ENCODE measurements at places on chromosomes 12 and 14.

DNA sequence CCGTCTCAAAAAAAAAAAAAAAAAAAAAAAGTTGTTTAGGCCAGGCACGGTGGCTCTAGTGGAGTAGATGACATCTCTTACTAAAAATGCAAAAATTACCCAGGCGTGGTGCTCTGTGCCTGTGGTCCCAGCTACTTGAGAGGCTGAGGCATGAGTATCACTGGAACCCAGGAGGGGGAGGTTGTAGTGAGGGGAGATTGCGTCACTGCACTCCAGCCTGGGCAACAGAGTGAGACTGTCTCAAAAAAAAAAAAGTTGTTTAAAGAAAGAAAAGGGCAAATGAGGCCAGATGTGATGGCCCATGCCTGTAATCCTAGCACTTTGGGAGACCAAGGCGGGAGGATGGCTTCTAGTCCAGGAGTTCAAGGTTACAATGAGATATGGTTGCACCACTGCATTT is 36.6 kb upstream of the SPPL3 start:
- DNase-seq, result no peak

- no peak for DNase-seq
Measured at GRCh38 chr12:104514092-104514810, 57.5 kb downstream of the CHST11 start.

- no peak for DNase-seq
Measured at GRCh38 chr14:104271391-104271790, 133.0 kb downstream of the KIF26A start.

DNA sequence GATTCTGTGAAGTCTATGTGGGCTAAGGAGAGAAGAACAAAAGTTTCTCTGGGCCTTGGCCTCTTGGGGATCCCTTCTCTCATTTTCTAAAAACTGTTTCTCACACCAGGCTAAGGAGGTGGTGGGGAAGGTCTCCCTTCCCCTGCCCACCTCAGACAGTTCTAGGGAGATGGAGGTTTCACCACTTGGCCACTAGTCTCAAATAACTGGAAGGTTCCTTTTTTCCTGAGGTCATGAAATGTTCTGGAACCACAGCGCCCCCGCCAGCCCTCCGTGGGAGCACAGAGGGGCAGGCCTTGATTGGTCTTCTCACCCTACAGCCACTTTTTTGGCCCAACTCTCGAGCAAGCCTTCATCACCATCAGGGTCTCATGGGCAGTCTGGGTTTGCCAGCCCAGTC is 12.6 kb downstream of the C12orf43 start:
- no peak for DNase-seq

DNA sequence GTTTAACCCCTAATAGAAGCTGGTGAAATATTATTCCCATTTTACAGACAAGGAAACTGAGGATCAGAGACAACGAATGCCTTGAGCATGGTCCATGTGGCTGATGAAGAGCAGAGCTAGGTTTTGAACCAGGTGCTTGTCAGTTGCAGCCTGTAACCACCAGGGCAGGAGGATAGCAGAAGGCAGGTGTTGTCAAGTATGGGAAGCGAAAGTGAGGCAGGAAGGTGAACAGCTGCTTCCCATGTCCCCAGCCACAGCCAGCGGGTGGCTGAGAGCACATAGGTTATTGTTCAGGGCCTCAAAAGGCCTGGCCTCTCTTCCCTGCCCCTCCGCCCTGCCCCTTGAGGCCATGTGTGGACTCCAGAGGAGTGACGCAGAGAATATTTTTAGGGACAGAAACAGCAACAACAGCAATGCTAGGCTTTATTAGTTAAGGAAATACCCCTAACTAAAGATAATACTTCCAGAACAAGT is 39.6 kb downstream of the IQSEC3 start:
- DNase-seq, result peak; percentile 13

DNA sequence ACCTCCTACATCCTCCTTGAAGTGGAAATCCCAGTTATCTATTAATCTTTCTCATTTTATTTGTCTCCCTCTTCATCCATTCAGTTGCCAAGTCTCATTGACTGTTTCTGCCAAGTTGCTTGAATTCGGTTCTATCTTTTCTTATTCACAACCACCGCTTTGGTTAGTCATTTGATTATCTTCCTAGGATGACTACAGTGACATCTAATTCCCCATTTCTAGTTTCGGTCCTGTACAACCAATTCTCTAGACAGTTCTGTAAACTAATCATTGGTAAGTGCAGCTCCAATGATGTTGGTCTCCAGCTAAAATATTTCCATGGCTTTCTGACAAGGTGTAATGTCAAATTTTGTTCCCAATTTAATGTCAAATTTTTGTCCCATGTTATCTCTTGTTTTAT is 220.1 kb downstream of the ADAMTS20 start:
- no peak for DNase-seq

DNA sequence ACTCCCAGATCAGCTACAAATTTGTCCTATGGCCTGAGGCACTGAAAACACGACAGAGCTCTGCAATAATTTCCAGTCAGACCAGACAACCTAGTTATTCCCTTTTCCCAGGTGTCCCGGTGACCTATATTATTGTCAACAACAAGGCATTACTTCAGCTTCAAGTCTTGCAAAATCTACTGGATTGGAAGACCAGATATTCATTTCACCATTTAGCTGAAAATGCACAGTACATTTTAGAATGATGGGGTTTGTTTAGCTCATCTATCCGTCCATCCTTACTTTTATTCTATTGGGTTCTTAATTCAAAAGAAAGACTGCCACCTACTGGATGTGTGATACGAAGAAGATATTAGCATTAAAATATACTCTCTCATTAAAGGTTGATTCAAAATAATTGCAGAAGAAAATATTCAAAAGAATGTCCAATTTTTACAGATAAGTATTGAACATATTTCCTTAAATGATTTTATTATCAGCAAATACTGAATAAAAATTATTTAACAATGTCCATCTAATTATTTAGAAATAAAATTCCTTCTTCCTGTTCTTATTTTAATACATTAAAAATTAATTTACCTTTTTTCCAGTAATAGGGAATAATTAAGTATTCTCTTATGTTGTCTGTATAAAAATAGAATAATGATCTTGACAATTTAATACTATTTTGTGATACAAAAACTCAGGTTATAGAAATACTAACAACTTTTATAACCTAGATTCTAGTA is 244.9 kb upstream of the LRIG3 start:
- DNase-seq, result no peak

DNA sequence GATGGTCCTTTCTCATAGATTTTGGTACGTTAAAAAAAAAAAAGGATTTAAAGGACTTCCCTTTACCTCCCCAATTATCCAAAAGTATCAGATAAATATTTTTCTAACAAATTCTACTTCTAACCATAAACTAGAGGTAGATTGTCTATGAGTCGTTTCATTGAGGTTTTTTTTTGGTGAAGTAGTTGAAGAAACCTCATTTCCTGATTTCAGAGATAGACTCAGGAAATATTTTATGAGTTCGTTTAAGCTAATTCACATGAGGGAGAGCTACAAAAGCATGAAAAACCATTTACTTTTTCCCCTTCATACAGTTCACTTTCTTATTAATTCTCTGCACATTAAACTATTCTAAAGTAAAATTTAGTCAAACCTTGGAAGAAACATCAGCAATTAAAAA is 112.5 kb downstream of the RALGAPA1 start:
- no peak for DNase-seq

DNA sequence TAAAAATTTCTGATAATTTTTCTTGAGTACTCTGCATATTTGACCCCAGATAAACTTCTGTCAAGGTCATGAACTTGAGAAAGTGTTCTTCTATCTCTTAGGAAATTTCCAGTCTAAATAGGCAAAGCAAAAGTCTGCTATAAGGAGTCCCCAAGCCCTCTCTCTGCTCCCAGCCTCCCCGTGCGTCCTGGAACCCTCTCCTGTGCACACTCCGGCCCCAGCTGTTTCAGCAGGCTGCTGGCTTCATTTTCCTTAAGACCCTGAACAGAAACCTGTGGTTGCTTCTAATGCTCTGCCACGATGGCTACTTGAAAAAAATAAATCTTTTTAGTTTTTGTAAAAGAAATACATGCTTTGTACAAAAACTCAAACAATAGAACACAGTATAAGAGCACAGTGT is 14.7 kb downstream of the KRT2 start:
- no peak for DNase-seq

DNA sequence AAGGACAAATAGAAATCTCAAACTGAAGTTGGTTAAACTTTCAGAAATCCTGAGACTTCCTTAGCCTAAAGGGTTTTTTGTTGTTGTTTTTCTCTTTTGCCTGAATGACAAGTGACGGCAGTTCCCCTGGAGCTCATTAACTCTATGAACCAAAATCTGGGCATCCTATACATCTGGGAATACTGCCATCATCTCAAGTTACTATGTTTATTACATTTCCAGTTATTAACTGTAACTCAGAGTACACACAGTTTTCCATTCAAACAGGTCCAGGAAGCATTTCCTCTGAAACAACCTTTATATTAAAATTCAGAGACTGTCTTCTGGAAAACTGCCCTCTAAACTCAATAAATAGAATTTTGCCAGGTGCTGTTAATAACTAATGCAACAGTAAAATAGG is 55.6 kb upstream of the CDKL1 start:
- no peak for DNase-seq

- no peak for DNase-seq
Measured at GRCh38 chr12:96224219-96224615, 30.0 kb downstream of the ELK3 start.

DNA sequence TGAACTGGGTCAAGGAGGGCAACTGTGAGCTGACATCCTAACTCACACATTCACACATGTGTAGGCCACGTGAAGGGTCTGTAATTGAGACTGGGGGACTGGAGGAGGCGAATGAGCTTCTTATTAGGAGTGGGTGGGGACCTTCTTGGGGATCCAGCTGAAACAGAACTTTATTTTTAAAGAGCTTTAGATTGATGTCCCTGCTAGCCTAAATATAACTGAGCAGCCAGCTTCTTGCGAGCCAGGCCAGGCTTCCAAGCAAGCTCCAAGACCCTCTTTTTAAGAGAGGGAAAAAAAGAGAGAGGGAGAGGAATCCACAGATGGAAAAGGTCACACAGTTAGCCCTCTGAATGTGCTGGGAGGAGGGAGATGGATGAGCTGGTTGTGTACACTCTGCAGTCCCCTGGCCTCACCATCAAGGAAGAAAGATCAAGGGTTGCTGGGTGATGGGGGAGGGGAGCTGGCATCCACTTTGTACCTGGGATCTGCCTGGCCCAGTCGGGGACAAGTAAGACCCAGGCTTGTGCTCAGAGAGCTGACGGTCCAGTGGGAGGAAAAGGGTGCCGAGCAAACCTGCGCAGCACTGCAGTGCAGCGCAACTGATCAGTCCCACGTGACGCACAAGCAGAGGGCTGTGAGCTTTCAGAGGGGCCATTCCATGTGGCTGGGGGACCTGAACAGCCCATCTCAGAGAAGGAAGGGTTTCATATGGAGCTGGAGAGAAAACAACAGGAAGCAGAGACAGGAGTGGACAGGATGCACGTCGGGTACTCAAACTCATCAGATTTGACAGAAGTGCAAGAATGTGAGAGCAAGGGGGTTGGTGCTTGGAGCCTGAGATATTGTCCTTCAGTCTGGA is 154.5 kb downstream of the ZFP36L1 start:
- DNase-seq, result no peak

DNA sequence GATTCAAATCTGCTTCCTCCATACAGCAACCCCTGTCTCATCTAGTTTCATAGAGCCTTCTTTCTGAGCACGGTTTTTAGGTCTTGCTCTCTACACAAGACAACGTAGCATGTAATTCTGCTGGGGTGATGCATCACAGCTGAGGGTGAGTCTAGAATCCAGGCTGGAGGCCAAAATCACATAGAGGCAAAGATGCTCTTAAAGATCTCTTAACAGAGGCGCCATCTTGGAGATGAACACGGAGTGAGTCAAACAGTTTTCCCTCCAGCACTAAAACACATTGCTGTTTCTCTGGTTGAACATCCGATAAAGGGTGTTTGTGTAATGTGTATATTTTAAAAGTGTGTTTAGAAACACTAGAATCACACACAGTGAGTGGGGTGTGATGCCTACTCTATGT is 78.9 kb downstream of the NOS1 start:
- DNase-seq, result no peak

GRCh38 chr12:105822131-105823105 is 316.3 kb downstream of the NUAK1 start:
- DNase-seq, result no peak

GRCh38 chr12:20777420-20777819 is 33.1 kb upstream of the SLCO1B3 start:
- DNase-seq, result no peak

- no peak for DNase-seq
Measured at GRCh38 chr12:117837737-117838050, 131.1 kb downstream of the KSR2 start.

DNA sequence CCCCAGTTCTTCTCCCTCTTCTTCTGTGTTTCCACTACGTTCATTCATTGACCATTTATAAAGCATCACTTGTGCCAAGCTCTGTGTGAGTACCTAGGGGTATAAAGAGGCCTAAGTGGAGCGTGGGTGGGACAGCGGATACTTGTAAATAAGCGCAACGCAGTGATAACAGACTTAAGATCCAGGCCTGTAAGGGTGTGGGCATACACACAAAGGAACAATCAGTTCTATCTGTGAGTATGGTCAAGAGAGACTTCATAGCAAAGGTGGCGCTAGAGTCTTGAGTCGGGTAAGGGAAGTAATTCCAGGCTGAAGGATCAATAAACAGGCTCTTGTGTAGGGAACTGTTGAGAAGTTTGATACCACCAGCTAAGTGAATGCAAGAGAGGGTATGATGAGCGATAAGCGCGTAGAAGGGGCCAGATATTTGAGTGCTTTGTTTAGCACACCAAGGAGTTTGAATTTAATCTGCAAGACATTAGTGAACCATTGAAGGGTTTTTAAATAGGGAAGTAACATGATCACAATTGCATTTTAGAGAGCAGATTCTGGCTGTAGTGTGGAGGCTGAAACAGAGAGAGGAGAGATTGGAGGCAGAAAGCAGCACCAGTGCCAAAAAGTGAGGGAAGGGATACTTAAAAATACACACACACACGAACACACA is 1.0 kb upstream of the GXYLT1 start:
- no peak for DNase-seq

GRCh38 chr12:130916241-130916911 is 37.3 kb upstream of the ADGRD1 start:
- DNase-seq, result no peak

GRCh38 chr12:67710582-67710981 is 62.0 kb downstream of the DYRK2 start:
- DNase-seq, result peak; percentile 24

DNA sequence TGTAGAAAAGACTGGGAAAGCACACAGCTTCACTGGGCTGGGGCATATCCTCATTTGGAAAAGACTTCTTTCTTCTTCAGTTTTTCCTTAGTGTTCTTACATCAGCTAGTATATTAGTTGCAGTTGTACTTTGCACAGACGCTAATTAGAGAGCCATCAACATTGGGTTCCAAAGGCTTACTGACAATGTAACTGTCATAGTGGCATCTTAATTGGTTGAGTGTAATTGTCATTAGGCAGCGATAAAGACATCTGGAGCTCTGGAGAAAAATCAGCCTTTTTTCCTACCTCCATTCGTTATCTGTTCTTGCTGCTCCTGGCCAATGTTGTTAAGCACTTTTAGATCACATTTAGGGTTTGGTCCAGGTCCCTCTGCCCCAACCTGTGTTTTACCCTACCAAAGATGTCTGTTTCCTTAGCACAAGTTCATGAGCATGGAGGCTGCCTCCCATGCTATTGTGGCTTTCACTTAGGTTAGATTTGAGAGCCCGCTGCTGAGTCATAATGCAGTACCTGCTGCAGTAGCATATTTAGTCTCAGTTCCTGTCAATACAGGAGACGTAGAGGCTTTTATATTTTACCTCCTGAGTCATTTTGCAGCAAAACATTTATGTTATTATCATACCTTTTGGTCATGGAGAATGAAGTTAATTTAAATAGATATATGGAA is 49.2 kb downstream of the FBXW8 start:
- no peak for DNase-seq

- DNase-seq, result no peak
Measured at GRCh38 chr12:111361717-111362576, 6.9 kb downstream of the PHETA1 start.

All from CD4-positive, alpha-beta T cell (primary cell).